ENCODE measurements at places on chromosomes 12 and 14.

GRCh38 chr12:124273630-124274029 lies 21.3 kb upstream of the RFLNA start:
- peak; percentile 22 for DNase-seq

GRCh38 chr14:74840603-74841030 lies 35.3 kb downstream of the PROX2 start:
- no peak for DNase-seq

DNA sequence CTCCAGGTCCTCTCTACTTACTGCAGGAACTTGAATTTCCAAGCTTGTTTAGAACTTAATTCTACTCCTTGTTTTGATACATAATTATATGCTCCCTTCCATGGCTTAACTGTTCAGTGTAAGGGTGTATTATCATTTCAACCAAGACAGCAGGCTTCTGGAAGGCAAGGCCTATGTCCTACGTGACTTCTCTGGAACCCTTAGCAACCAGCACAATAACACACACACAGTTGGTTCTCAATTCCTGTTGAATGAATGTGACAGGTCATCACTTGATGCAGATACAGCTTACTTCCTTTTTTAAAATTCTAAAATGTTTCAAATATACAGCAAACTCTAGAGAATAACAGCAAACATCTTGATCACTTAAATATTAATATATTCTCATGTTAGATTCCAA lies 77.7 kb upstream of the COCH start:
- no peak for DNase-seq

DNA sequence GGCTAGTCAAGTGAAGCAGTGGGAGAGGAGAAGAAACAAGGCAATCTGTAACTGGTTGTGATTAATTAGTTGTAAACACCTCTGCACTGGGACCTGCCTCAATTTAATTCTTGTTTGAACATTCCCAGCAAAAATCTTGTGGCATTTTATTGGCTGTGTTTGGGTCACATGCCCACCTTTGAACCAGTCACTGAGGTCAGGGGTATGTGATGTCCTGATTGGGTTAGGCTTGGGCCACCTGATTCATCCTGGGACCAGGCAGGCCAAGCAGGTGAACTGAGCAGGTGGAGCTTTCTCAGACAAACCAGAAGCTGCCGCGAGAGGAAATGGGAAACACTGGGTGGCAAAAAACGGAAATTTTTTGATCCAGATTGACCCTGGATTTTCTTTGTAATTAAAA lies 72.5 kb downstream of the NEDD1 start:
- DNase-seq, result no peak

GRCh38 chr14:71855399-71856036 lies 76.7 kb upstream of the RGS6 start:
- DNase-seq, result peak; percentile 70

Measured in OCI-LY7 (cell line).